ENCODE measurements at places on chromosomes 7 and 10.

DNA sequence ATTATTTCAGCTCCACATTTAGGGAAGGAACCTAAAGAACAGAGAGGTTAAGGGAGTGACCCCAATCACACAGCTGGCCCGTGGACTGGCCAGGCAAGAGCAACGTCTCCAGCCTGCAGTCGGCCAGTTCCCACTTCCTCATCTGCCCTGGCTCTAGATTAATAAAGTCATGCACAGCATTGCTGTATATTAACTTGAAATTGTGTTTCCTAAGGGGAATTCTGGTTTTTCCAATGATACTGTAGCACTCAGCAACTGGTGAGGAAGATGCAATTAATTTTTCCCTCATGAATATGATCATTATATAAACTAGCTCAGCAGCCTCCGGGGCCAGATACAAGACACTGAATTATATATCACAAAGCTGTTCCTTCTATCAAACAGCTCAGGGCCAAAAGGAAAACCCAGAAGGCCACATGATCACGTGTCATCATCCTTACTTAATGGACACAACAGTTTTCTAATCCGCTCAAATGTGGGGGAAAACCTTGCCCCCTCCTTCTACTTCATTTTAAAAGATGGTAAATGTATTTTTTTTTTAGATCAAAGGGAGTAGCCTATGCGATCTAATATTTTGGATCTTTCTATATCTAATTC lies 295.3 kb upstream of the PRKCQ start:
- DNase-seq = no peak

DNA sequence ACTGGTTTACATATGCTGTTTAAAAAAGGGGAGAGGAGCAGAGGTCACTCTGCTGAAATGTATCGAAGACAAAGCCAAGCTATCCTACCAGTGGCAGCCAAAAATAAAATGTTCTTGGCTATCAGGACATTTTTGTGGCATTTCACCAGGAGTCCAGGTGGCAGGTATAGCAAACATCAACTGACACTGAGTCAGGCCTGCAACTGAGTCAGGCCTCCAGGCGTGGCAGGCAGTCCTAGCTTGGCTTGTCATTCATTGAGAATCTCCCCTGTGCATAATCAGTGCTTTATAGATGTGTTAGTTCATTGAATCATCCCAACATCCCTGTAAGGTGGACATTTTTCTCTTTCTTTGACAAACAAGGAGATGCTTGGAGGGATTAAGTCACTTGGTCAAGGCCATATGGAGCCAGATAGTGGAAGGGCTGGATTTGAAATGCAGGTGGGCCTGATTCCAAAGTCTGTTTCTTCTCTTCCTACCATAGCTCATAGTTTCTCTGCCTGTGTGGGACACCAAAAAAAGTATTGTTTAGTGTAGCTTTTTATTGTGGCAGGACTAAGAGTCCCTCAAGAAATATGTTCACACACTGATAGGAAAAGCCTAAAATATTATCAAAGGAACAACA lies 4.3 kb downstream of the DYNC1I1 start:
- DNase-seq = no peak

GRCh38 chr10:97468162-97468561 lies 22.2 kb downstream of the ZDHHC16 start:
- DNase-seq = no peak

- no peak for DNase-seq
These were observed 209.9 kb upstream of the YAE1 start for GRCh38 chr7:39356172-39356925.

GRCh38 chr10:85995791-85996190 lies 370.8 kb downstream of the GRID1 start:
- no peak for DNase-seq

GRCh38 chr7:77427996-77428603 lies 12.0 kb upstream of the GSAP start:
- no peak for DNase-seq

DNA sequence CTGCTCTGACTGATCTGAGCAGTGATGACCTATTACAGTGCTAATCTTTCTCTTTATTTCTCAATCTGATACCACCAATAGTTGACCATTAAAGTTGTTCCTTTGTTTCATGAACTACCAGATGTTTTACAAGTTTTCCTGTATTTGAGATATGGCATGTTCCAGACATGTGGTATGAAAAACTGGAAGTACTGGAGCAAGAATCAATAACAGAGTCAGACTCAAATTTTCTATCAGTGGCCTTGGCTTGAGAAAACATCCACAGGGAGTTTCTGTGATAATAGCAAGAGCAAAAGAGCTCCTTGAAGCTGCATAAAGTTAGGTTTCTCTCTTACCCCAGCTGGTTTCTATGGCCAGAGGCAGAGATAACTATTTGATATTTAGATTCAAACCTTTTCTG lies 469.0 kb upstream of the STEAP1 start:
- DNase-seq = no peak

- DNase-seq = no peak
These were observed 5.1 kb downstream of the KEL start for GRCh38 chr7:142956951-142957623.

All from GM06990 (cell line).